NCI-H510A (cell line): ENCODE measurements at places on chromosomes 7 and 10.

GRCh38 chr7:68121056-68121455 lies 1124.4 kb downstream of the TYW1 start:
- DNase-seq = no peak

GRCh38 chr10:132906106-132906505 lies 36.3 kb downstream of the CFAP46 start:
- no peak for DNase-seq

DNA sequence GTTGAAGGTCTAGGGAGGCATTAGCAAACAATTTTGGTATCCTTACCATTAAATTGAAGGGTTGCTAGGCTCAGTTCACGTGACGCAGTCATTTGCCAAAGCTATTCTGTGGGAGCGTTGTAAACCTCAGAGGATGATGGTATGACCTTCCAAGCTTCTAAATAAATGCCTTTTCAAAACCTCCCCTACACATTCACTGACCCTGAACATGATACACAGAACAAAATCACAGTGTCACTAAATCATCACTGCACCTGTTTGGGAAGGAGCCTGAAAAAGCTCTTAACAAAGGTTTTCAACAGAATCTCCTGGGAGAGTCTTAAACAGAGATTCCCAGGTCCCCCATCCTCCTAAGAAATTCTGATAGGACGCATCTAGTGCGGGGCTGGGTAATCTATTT lies 13.2 kb upstream of the CCDC172 start:
- no peak for DNase-seq

GRCh38 chr7:51288896-51289622 lies 27.6 kb downstream of the COBL start:
- DNase-seq = peak; percentile 43

DNA sequence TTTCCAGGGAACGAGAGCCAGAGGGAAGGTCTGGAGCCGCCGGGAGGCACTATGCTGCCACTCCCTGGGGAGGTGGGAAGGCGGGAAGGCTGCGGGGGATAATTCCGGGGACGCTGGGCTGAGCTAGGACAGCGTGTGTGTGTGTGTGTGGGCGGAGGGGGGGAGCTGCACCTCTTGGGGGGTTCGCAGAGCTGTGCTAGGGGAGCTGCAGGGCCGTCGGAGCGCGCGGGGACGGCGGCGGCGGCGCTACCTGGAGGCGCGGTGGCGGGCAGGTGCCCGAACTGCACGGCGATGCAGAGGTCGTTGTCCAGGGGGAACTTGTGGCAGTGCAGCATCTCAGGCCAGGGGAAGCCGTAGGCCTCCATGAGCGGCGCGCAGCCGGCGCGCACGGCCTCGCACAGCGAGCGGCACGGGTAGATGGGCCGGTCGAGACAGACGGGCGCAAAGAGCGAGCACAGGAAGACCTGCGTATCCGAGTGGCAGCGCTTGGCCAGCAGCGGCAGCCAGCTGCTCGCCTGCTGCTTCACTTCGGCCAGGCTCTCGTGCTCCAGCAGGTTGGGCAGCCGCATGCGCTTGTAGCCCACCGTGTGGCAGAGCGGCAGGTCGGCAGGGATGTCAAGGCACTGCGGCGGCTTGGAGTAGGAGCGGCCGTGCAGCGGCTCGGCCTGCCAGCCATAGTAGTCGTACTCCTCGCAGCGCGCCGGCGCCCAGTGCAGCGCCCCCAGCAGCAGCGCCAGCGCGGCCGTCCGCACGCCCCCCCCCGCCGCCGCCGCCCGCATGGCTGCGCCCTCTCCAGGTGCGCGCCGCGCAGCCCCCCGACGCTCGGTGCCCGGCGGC lies 526 bp downstream of the SFRP5 start:
- peak; percentile 43 for DNase-seq

- DNase-seq = no peak
Observed at GRCh38 chr7:15891151-15891881, 204.8 kb upstream of the MEOX2 start.

DNA sequence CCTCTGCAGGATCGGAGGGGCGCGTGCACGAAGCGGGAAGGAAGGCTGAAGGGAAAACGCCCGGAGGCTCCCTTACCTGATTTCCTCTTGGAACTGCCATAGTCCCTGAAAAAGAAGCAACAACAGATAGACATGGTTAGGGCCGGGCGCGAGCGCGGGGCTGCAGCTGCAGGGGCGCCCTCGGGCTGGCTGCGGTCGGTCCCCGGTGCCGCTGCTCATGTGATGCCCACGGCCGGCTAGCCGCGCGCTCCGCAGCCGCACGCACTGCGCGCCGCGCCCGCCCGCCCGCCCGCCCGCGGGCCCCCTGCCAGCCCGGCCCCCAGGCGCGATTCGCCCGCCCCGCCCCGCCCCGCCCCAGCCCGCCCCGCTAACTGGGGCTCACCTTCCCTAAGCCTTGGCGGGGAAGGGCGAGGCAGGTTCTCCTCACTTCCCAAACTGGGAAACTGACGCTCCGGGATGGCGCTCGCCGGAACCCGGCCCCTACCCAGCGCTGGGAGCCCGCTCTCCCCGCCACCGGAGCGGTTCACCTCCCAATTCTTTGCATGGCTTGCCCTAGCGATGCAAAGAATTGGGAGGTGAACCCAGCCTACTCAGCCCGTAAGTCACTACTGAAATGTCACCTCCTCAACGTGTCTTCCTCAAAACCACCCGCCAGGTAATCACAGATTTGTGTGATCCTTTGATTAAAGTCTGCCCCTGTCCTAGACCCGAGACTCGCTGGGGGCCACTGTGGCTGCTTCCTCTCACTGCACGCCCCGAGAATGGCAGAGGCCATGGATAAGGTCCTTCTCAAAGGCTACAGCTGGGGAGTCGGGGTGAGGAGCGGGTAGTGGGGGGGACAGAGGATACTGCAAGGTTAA lies 162.2 kb downstream of the SH3PXD2A start:
- DNase-seq = no peak

DNA sequence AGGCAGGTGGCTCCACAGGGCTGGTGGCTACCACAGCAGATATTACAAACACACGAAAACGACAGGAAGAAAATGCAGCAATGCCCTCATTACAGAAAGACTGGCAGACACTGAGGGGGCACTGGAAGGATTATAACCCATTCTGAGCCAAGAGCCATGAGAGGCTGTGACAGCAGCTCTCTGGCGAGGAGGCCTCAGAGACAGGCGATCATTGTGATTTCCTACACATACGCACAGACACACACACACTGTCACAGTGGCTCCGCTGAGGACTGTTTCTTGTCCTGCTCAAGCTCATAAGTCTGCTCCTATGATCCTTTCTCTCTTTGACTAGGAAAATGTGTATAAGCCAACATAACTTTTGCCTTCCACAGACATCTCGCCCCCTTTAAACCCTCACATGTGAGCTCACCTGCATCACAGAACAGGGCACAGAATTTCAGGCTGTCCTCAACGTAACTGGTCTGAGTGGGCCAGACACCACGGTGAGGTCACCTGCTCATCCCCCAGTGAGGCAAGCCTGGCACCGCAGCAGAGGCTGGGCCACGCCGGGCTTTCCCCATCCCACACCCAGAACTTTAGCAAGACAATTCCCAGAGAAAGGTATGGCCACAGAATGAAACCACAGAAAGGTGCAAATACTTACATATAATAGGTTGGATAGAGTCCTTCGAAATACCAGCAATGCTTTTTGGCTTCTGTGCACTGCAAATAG lies 51.7 kb downstream of the VOPP1 start:
- no peak for DNase-seq

DNA sequence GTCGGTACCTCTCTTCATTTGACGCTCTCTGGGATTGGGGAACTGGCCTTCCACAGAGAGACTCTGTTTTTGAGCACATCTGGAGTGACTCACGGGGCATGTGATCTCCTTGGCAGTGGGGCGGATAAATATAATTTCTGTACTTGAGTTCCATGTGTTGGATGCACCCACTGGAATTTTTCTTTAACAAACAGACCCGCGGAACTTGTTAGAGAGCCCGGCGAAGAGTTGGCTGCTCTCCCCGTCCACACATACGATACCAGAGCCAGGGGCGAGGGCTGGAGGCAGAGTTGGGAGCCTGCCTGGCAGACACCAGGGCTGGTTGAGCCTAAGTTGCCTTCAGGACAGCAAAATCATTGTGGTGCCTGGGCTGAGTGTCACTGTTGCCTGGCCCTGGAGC lies at the start of gene FAM180A:
TSS of gene FAM180A (minus strand) at position 44 of the 400 bp plus-strand sequence. CDS start 233 bp downstream, outside the sequence.
- DNase-seq = no peak

DNA sequence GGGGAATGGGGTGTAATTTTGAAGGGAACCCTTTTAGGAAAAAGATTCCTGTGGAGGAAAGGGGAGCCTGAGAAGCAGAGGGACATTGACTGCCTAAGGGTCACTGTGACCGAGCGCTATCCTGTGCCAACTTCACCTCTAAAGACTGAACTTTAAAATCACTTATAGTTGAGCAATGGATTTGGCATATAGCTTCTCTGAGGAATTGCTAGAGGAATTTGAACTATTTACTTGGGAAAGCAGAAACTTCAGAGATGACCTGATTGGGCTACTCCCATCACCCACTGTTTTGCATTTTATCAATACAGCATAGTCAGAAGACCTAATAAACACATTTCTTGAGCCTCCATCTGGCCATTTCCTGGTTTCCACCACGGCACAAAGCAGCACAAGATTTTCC lies 23.7 kb upstream of the WNT16 start:
- DNase-seq = no peak

DNA sequence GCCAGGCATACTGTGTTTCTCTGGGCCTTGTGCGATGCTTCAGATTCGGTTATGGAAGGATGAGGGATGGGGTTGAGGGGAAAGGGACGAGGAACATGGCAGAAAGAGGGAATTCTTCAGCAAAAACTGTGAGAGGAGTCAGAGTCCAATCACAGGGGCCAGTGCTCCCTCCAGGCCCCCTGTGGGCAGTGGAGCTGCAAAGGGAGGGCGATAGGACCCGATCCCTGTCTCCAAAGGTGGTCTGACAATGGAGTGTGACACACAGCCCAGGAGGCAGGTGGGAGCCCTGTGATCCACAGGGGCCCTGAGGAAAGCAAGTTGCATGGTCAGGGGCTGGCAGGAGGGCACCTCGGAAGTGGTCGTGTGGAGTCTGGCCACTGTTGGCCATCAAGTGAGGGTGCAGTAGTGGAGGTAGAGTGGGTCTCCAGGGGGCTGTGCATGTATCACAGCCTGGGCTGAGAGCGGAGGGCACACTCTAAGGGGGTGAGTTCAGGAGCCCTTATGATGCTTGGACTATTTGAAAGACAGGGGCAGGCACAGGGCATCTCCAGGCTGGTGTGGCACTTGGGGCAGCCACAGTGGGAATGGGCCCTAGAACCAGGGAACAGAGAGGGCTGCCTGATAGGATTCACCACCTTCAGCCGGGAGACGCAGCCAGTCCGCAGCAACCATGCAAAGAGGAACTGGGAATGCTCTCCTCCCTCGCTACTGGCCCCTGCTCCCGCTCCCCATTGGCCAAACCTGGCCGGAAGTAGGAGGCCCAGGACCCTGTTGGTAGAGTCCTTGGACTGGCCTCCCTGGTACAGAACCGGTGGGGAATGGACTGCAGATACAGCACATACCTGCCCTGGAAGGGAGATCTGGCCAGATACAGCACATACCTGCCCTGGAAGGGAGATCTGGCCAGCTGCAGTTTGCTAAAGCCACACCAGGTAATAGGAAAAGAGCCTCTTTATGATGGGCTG lies 115.9 kb downstream of the ADCY1 start:
- no peak for DNase-seq

GRCh38 chr10:62492012-62492869 lies 118.1 kb downstream of the ZNF365 start:
- DNase-seq = no peak

- DNase-seq = no peak
Observed at GRCh38 chr10:92242380-92242779, 48.5 kb downstream of the CPEB3 start.

DNA sequence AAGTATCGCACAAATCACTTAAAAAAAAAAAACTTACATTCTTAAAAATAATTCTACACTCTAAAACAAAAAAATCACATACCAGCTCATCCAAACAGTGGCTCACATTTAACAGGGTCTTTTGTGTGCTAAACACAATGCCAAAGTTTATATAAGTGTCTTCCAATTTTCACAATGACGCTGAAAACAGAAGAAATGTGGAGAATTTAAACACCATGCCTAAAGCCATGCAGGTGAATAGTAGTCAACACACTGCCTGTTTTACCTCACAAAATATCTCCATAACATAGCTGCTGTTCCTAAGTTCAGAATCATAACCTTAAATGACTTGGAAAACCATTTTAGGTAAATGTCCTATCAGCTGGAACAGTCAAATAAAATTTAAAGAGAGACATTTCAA lies 55.0 kb downstream of the GRB10 start:
- DNase-seq = no peak

GRCh38 chr7:2009541-2010001 lies 223.2 kb downstream of the MAD1L1 start:
- no peak for DNase-seq

- no peak for DNase-seq
Observed at GRCh38 chr10:131274133-131274880, 37.2 kb downstream of the TCERG1L start.

- peak; percentile 76 for DNase-seq
Observed at GRCh38 chr7:27242555-27243339, at the start of gene EVX1. EVX1 (plus strand) TSS chr7:27242802; CDS start chr7:27243031, 229 bp downstream.

- DNase-seq = no peak
Observed at GRCh38 chr7:138162236-138162635, 86.0 kb downstream of the AKR1D1 start.

- no peak for DNase-seq
Observed at GRCh38 chr7:134744569-134744968, 34.9 kb upstream of the CALD1 start.

GRCh38 chr10:129662426-129662825 lies 195.4 kb downstream of the MGMT start:
- no peak for DNase-seq

- no peak for DNase-seq
Observed at GRCh38 chr10:113957013-113957412, 86.7 kb upstream of the ADRB1 start.

- no peak for DNase-seq
Observed at GRCh38 chr10:11113156-11113555, 95.5 kb downstream of the CELF2 start.

DNA sequence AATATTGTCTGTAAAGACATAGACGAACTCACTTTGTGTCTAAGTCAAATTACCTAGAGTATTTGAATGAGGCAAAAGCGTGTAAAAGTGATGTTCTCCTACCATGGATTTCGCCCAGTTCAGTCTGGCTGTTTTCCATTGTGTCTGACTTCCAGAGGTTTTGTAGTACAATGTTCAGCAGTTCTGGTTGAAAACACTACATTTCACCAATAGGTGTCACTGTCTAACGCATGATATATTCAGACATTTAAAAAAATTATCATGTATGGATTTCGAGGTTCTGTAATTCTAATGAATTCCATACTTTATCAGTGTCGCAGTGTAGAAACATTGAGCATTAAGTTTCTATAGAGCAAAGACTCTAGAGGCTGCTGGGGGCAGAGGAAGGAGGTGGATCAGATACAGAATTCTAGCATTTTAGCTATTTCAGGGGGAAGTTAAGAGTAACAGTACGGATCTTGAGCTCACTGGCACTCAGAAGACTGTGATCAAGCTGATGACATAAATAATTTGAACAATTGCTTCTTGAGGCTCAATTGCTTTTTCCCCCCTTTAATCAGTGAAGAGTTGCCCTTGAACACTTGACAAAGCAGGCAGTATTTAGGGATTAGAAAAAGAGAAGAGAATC lies 196.9 kb upstream of the RHOBTB1 start:
- DNase-seq = no peak

GRCh38 chr7:33193308-33193864 lies 64.0 kb downstream of the BBS9 start:
- DNase-seq = no peak
